ENCODE measurements at places on chromosomes 11 and 22.

DNA sequence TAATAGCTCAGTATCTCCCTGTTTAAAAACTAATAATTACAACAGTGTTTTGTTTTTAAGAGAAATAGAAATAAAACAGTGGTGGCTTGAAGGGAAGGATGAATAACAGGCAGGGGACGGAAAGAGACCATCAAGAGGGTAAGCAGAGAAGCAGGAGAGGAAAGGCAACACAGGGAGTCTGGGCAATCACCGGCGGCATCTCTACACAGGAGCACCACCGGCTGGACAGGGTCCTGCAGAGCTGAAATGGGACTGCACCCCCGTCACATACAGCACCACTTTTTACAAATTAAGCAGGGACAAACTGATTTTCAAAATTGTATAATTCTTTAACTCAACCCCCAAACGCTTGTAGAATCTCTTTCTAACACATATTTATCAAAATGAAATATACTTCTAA lies 18.4 kb downstream of the PHF21A start:
- no peak for DNase-seq

DNA sequence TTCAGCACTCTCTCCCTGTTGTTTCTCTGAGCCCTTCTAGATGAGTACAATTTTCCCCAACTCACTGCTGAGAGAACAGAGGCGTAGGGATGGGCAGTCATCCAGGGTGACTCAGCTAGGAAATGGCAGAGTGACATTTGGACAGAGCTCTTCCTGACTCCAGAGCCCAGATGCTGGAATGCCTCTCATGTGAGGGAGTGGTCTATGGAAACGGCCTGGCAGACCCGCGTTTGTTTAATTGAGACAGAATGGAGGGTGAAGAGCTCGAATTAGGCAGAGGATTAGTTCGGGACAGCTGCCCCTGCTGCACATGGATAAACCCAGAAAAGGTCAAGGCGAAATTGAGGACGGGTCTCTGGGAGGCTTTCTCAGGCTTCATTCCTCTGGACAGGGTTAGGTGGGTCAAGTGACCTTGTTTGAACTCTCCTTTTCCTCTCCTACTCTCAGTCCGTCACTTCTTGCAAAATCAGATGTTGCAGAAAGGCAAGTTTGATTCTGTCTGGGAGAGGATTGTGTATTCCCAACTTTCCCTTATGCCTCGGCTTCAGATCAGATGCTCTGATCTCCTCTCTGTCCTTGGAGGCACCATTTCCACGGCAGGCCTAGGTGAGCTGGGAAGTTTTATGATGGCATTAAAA lies 7.6 kb upstream of the LMO2 start:
- DNase-seq = peak; percentile 79

DNA sequence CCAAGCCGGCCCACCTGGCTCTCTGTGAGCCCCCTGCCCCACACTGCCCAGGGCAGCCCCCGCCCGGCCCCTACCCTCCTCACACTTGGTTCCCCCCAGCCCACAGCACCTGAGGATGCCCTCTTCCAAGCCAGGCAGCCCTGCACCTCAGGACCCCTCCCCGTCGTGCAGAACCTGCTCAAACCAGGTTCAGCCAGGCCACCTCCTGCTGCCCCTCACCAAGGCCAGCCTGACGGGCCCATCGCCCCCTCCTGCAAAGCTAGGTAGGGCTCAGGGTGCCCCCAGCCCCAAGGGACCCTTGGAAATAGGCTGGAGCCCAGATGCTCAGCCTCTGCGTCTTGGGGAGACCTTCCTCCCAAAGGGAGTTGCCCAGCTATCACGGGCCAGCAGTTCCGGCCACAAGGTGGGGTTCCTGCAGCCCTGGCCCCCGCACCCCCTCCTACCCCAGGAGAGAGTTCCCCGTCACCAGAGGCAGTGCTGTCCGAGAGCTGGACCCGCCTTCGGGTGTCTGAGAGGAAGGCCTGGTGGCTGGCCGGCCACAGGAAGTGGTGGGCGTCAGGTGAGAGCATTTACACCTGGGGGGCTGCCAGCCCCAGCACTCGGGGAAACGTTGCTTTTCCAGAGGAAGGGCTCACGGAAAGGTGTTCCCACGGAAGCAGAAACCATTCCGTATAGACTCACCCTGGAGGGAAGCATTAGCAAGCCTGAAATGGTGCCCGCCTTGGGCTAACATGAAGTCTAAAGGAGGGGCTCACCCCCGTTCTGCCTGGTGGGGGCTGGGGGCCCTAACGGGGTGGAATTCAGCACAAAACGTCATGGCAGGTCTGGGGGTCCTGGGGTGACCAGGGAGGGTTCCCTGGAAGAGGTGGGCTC lies 3.2 kb upstream of the SYT8 start:
- no peak for DNase-seq

DNA sequence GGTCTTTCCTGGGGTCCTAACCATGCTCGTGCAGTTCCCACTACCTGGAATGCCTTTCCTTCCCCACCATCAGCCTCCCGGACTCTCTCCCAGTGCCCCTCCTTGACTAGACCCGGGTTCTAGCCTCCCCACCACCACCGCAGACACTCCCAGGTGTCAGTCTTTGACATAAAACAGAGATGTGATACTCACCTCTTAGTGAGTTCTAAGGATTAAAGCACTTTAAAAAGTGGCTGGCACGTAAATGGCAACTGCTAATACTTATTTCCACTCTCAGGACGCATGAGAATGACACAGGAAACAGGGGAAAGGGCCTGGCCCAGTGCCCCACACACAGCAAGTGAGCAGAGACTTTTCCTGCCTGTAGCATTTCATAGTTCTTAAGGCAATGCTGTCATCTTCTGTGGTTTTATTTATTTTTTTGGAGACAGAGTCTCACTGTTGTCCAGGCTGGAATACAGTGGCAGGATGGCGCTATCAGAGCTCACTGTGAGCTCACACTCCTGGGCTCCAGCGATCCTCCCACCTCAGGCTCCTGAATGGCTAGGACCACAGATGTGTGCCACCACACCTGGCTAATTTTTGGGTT lies 1.9 kb upstream of the SLC25A45 start:
- peak; percentile 57 for DNase-seq

GRCh38 chr11:68584991-68585524 lies 99.3 kb upstream of the GAL start:
- DNase-seq = no peak

- DNase-seq = no peak
These were observed 44.6 kb upstream of the ZBED5 start for GRCh38 chr11:10902301-10903063.

DNA sequence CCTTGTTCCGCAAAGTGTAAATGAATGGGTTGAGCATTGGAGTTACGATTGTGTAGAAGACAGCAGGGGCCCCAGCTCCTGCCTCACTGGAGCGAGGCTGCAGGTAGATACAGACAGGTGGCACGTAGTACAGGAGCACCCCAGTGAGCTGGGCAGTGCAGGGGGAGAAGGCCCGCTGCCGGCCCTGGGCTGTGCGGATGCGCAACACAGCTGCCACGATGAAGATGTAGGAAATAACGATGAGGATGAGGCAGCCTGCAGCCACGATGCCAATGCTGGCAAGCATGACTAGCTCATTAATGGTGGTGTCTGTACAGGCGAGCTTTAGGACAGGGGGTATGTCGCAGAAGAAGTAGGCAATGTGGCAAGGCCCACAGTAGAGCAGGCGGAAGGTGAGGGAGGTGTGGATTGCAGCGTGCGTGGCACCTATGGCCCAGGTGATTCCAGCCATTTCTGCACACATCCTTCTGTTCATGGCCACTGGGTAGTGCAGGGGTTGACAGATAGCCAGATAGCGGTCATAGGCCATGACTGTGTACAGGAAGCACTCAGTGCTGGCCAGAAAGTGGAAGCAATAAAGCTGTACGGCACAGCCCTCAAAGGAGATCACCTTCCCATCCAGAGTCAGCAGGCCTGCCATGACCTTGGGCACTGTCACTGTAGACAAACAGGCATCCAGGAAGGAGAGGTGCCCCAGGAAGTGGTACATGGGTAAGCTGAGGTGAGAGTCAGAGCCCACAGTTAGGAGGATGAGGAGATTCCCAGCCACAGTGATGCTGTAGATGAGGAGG lies 616 bp downstream of the OR10S1 start:
- DNase-seq = no peak

DNA sequence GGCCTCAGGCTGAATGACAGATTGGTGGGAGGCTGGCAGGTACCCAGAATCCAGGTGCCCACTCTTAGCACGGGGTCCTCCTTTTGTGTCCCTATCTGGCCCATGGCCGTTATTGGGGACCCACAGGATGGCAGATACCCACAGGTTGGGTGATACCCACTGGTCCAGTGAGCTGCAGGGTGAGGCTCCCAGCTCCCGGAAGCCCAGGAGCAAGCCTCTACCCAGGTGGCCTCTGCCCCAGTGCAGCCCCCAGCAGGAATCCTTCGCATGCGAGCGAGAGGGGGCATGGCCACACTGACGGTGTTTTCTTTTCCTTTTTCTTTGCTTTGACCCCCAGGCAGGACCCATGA lies 116.1 kb downstream of the PHF21B start:
- DNase-seq = no peak

DNA sequence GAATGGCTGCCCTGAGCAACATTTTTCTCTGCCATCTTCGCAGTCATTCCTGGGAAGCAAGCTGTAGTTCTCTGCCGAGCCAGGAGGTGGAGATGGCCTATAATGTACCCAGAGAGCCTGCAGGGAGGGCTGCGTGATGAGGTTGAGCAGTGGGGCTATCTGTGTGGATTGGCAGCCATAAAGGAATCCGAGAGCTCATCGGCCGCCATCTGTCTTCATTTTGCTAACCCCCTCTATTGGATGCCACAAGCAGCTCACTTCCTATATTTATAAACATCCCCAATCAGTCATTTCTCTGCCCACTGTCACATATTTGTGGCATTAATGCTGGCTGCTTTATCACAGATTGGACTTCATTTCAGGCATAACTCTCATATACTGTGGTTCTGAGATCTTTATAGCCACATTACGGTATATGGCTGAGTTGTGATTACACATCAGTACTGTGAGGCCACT lies 209.5 kb downstream of the NTM start:
- peak; percentile 93 for DNase-seq

DNA sequence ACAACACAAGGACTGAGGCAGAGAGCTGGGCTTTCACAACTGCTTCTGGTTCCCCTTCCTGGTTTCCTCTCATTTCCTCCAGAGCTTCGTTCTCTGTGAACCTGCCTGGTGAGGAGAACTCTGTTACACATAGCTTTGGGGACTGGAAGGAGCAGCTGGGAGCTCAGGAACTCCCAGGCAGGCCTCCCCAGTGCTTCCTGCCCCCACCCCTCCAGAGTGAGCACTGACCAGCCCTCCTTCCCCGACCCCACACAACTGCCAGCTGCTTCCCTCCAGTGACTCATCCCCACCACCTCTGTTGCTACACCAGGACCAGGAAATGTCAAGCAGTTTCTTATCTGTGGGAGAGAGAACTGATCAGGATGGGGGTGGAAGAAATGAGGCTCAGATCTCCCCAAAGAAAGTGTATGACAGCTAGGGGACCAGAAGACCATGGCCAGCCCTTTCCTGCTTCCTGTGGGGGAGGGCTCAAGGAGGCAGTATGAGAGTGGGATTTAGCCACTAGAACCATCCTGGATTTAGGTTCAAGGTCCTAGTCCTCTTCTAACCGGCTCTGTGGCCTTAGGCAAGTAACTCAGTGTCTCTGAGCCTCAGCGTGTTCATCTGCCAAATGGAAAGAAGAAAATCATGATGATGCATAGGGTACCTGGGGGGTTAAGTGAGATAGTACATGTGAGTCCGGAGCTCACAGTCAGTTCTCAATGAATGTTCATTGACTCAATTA lies 4.5 kb upstream of the TP53I11 start:
- DNase-seq = peak; percentile 69

DNA sequence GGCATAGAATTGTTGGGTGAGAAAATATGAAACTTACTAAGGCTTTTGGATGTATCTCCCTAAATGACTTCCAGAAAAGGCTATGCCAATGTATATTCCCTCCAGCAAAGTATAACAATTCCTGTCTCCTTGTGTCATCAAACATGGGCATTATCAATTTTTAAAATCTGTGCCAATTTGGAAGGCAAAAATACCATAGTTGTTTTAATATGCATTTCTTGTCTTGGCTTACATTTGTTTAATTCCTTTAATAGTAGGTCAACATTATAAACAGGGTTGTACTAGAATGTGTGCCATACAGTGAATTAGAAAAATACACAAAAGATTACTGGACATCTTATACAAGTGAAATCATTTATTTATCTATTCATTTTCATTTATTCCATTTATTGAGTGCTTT lies 41.6 kb downstream of the DCUN1D5 start:
- no peak for DNase-seq

- no peak for DNase-seq
These were observed 12.6 kb upstream of the OMP start for GRCh38 chr11:77090046-77090372.

DNA sequence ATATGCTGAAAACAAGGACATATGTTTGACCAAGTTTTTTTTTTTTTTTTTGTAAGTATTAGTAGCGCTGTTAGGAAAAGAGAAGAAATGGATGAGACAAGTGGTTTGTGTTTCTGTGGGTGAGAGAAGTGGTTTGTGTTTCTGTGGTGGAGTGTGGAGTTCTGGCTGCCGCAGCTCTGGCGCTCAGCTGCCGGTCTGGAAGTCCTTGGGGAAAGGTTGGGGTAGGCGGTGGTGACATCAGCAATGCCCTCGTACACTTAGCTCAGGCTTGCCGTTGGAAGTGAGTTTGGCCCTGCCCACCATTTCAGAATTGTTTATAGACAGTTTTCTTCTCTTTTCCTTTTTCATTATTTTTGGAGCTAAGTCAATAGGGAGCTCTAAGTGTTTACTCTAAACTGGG lies 116.6 kb downstream of the TBC1D22A start:
- DNase-seq = no peak

DNA sequence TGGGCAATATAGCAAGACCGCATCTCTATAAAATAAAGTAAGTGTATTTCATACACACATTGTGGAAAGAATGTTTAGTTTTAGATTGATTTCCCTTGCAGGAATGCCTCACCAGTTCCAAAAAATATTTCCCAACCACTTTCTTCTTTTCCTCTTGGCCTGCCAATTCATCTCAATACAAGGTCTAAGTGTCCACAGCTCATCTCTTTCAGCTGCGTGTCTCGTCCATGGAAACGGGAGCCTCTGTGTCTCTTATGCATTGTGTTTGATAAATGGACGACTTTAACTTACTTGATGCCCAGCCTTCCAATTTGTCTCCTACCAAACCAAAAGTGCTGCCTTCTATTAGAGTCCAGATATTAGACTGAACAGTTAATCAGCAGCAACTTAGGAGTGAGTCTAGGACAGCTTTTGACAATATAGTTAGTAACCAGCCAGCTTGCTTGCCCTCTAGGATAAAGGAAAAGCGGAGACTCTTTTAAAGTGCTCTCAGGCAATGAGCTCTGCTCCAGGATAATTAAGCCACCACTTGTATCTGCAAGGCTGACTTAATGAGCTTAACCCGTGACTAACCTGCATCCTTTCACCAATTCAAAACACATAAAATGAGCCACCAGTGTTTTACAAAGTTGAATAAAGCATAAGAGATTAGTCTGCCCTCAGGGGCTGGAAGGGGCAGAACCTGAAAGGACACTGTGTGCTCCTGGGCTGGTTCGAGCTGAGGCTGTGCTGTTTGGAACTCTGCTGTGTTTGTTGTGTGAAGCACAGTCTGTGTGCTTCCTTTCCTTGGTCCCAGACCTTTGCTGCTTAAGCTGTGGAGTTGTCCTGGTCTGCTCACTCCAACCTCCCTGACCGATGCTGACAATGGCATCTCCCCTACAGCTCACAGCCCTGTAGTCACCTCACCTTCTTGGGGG lies 27.5 kb downstream of the FBXO7 start:
- DNase-seq = peak; percentile 58

- no peak for DNase-seq
These were observed 722.6 kb downstream of the TBC1D22A start for GRCh38 chr22:47484960-47485569.

Data from AG10803 (cell line).